Left kidney (tissue), 8 donors: ENCODE measurements at places on chromosomes 3 and 15.

- DNase-seq: peak; percentile 33
Measured at GRCh38 chr15:66294157-66294931, 976 bp downstream of the DIS3L start.

DNA sequence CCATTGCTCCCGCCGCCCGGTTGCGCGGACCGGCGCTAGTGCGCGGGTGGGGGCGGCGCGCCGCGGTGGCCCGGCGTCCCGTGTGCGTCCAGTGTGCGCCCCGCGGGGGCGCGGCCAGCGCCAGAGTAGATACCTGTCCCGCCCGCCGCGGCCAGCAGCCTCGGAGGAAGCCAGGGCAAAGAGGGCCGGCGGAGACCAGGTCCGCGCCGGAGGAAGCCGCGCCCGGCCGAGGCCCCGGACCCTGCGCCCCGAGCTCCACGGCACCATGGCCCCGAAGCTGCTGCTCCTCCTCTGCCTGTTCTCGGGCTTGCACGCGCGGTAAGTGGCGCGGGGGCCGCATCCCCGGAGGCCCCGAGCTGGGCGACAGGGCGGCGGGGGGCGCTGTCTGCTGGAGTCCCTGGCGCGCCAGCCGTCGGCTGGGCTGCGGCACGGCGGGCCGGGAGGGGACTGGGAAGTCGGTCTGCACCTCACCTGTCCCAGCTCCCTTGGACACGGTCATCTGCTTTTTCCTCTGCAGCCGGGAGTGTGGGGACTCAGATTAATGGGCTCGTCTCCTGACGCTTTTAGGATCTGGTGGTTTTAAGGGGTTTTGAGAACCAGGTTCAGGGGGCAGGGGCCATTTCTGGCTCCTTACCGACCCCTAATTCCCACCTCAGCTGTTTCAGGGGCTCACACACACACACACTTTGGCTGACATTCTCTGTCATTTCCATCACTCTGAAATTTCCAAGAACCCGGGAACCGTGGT is 464 bp downstream of the GABRG3 start:
- DNase-seq: peak; percentile 11

- no peak for DNase-seq
Measured at GRCh38 chr15:60077581-60078359, 73.7 kb downstream of the FOXB1 start.

DNA sequence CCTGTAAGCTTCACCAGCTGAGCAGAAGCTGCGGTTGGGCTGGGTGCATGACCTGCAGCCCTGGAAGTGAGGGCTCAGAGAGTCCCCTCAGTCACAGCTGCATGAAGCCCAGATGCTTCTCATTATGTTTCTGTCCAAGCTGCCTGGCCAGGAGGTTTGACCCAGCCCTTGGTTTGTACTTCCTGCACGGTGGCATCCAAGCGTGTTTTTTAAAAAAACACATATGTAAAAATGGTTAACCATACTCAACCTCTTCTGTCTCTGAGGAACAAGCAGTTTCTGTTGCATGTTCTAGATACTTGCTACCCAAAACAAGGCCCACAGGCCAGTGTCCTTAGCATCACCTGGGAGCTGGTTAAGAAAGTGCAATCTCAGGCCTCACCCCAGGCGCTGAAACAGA is 76.0 kb upstream of the ATP10A start:
- DNase-seq: no peak

- DNase-seq: no peak
Measured at GRCh38 chr15:100710744-100711515, 108.5 kb downstream of the ASB7 start.

DNA sequence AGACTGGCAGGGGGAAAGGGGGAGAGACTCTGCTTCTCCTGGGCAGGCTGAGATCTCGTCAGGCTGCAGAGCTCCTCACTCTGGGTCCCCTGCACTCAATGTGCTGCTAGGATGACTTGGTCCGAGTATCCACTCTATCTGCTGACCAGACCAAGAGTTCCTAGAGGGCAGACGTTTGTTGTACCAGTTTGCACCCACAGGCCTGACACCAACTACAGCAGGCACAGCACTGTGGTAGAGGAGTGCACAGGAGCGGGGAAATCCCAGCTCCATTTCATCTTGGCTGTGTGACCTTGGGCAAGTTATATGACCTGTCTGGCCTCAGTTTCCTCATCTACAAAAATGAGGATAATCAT is 29.0 kb downstream of the CCDC12 start:
- no peak for DNase-seq

DNA sequence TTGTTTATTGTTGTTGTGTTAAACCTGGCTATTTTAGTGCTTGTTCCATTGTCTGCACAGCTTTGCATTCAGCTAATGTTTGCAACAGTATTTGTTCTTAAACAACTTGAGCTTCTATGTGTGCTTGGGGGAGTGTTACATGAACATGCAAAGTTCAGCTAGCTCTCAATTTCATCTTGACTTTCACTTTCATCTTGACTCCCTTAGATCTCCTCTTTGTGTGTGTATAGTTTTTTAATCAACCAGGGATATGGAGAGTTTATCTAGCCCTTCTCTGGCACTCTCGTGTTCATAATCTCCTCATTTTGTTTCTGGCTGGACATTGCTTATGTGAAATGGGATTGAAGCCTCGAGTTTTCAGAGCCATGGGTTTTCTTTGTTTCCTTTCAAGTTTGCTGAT is 212.4 kb upstream of the ZBTB20 start:
- no peak for DNase-seq

DNA sequence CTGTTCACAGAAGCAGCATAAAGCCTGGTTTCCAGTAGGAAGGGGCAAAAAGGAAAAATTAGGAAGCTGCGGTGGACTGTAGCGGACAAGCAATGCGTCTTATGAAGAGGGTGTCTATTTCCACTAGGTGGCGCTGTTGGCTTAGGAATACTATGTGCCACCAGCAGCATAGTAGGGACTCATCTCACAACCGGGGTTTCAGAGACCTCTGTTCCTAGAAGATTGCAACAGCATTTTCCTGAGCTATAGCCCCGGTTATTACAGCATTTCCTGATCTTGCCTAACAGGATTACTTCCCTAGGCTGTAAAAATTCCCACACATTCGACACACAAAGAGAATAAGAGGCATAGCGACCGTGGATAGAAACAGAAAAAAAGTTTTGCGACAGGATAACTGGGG is 683.0 kb downstream of the TBL1XR1 start:
- no peak for DNase-seq

GRCh38 chr3:134367869-134368750 is 6.1 kb downstream of the AMOTL2 start:
- DNase-seq: no peak

DNA sequence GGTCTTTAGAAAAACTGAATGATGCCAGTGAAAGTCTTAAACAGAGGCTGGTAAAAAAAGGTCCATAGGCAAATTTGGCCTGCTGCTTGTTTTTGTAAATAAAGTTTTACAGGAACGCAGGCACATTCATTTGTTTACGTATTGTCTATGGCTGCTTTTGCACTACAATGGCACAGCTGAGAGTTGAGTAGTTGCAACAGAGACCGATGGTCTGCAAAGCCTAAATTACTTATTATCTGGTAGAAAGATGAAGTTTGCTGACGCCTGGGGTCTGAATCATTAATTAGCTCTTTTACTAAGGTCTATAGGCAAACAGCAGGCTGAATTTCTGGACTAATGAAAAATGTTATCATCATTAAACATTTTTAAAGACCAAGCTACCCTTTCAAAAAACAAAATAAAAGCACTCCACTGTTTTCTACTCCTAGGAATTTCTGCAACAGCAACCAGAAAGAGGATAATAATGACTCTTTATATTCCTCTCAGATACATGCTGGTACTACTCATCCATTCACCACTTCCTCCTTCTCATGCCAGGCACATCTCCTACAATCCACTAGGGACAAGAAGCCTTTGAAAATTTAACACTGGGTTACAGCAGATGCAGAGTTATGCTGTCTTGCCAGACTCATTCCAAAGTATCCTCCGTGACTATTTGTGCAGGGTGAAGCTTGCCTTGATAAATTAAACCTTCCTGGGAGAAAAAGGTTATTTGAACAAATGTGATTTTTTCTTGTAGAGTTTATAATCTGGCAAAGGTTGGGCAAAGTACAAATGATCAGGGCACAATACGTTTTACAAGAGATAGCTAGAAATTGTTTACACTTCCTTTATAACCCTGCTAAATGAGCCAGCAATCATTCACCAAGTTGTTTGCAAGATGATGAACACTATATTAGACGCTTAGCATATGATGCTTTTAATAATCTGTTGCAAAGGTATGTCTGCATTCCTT is 6.0 kb downstream of the GATM start:
- DNase-seq: no peak

DNA sequence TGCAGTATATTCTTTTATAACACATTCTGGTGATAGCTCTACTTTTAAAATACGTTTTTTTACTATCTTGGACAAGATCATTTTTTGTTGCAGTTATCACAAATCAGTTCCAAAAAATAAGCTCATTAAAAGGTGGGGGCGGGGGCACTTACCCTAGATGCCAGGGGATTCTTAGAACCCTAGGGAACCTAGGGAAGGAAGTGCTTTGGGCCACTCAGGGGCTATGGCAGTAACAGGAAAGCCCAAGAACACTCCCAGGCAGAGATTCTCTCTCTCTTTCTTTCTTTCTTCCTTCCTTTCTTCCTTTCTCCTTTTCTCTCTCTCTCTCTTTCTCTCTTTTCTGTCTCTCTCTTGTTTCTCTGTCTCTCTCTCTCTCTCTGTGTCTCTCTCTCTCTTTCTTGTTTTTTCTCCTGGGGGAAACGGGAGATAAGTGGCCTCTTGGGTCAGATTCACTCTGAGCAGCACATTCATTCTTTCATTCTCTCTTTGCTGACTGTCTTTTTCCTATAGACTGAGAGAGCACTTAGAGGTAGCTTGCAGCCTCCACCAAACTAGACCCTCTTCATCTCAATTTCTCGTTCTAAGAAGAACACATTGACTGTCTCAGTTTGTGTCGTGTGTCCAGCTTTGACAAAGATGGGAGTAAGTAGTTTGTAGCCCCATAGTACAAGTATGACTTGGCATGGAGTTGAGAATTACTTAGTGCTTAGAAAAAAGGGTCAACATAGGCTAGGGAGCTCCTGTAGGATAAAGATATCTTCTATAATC is 16.6 kb downstream of the SCAANT1 start:
- DNase-seq: no peak

GRCh38 chr15:38740206-38740605 is 175.6 kb upstream of the RASGRP1 start:
- no peak for DNase-seq

DNA sequence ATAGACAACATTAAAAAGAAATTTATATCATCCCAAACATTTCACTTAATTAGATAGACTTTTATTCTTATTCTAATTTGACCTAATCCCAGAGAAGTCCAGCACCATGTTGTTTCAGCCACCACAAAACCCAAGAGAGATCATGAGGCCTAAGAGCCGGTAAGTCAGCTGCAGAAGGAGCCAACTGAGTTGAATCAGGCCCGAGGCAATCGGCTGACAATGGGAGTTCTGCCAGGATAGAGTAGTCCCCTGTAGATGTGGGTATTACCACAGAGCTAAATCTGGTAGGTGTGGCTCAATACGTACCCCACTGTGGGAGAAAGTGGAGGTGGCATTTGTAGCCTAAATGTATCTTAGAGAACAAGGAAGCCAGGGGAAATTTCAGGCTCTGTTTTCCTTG is 49.7 kb upstream of the UMPS start:
- DNase-seq: no peak

DNA sequence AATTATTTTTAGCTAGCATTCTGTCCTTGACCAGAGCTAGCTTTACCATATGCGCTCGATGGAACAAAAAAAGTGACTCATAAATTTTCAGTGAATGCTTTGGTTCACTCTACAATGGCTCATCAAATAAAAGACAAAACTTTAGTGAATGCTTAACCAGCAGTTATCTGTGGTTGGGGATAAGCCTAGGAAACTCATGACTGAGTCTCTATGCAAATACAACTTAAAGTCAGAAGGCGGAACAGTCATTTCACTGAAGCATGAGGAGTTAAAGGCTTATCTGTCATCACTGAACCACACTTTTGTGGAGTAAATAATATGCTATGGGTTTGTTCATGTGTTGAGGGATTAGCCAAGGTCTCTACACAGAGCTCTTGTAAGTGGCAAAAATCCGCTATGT is 308.4 kb downstream of the SQOR start:
- no peak for DNase-seq

- no peak for DNase-seq
Measured at GRCh38 chr3:149523512-149524299, 49.2 kb downstream of the TM4SF4 start.

DNA sequence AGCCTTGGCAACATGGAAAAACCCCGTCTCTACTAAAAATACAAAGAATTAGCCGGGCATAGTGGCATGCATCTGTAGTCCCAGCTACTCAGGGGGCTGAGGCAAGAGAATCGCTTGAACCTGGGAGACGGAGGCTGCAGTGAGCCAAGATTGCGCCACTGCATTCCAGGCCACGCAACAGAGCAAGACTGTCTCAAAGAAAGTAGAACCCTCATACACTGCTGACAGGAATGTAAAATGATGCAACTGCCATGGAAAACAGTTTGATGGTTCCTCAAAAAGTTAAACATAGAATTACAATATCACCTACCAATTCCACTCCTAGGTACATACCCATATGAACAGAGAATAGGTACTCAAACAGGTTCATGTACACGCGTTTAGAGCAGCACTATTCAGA is 158.9 kb downstream of the TBC1D5 start:
- no peak for DNase-seq

DNA sequence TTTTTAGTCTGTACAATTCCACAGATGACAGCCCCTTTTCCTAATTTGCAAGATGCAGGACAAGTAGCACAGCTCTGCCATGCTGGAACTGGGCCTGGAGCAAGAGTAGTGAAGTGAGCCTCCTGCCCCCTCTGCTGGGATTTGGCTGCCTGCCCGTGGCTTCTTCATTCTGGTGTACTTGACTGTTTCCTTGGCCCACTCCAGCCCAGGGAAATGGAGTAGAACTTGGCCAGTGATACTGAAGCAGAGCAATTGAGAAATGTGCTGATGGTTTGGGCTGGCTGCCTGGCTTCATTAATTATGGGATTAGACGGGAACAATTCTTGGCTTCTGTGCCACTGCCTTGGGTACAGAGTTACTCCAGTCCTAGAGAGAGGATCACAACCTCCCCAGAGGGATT is 2.8 kb downstream of the GPD1L start:
- DNase-seq: no peak

GRCh38 chr3:48727511-48727910 is 10.5 kb upstream of the IP6K2 start:
- no peak for DNase-seq

DNA sequence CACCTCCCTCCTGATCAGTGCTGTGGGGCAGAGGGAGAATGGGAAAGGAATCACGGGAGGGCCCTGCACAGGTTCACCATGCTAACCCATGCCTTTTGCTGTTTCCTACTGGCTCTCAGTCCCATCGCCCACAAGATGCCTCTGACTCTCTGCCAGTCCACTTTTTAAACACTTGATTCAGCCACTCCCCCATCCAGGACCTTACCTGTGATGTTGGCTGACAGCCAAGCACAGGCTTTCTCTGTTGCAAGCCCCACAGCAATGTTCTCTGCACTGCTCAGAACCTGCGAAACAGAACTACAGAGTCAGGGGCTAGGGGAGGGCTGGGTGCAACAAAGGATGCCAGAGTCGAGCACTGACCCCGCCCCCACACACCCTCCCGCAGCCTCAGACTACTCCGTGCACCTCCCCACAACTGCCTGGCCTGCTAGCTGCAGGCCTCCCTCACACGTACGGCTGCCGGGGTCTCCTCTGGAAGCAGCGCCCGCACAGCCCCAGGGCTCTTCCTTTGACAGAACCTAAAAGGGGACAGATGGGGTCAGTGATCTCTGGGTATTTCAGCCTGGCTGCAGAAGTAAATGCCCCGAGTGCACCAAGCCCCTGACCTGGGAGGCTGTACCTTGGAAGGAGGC is 9.1 kb downstream of the CDAN1 start:
- DNase-seq: no peak

- no peak for DNase-seq
Measured at GRCh38 chr15:70499791-70500190, 263.6 kb downstream of the UACA start.

GRCh38 chr3:152849996-152850578 is 15.2 kb downstream of the P2RY1 start:
- DNase-seq: no peak
